K562 (cell line): ENCODE measurements at places on chromosomes 5 and 9. TPM values are rescaled to one million over a fixed set of nuclear protein-coding genes. Genes with fewer than 3 reads are reported as not detected.
A peak's percentile ranks its signal among the peaks of the same experiment; 100 is the strongest.

ELOVL7 gene
- total RNA-seq: 9.4 and 11.6 TPM in 2 replicates

SHOC1 gene
- total RNA-seq: not detected in 2 replicates

SPATA31E1 gene
- total RNA-seq: not detected in 2 replicates

NOXA1 gene
- total RNA-seq: 0.63 and 1.2 TPM in 2 replicates

GPSM1 gene
- 12.4 and 14.2 TPM in 2 replicates for total RNA-seq

PLEKHG4B gene
- total RNA-seq: 0.02 and 0.04 TPM in 2 replicates

SHROOM1 gene
- total RNA-seq: 25.6 and 26.5 TPM in 2 replicates

- DNase-seq: no peak
Measured at GRCh38 chr9:137524161-137524980, 25.8 kb downstream of the PNPLA7 start.

GRCh38 chr5:65156933-65157332 lies 324.8 kb downstream of the ADAMTS6 start:
- DNase-seq: no peak

DNA sequence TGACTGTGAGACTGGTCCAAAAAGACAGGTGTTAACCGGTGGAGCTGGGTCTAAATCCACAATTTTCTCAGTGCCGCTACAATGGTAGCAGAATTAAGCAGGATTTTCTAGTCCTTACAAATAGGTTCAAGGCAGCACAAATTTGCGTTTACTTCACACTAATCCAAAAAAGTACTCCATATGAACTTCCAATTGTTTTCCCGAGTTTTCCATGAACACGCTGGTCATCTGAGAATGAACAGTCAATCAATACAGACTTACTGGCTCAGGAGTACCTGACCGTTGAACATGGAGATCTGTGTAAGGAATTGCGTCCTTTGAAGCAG lies 709 bp downstream of the SLC35D2 start:
- DNase-seq: no peak

DNA sequence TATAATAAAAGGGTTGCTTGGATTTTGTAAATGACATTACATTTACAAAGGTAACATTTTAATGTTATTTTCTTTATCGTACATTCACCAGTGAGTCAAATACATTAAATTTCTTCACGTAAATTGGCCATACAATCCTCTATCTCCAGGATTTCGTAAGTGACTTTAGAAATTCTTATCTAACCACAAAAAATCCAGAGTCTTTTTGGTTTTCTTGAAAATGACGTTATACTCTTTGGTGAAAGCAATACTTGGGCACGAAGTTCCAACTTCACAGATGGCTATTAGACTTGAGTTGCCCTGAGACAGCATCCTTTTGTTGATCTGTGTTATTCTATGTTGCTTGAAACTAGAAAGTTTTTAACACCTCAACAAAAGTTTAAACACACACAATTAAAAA lies 87.4 kb upstream of the CDH10 start:
- DNase-seq: no peak

- no peak for DNase-seq
Measured at GRCh38 chr9:69535286-69535832, 136.8 kb downstream of the APBA1 start.

DNA sequence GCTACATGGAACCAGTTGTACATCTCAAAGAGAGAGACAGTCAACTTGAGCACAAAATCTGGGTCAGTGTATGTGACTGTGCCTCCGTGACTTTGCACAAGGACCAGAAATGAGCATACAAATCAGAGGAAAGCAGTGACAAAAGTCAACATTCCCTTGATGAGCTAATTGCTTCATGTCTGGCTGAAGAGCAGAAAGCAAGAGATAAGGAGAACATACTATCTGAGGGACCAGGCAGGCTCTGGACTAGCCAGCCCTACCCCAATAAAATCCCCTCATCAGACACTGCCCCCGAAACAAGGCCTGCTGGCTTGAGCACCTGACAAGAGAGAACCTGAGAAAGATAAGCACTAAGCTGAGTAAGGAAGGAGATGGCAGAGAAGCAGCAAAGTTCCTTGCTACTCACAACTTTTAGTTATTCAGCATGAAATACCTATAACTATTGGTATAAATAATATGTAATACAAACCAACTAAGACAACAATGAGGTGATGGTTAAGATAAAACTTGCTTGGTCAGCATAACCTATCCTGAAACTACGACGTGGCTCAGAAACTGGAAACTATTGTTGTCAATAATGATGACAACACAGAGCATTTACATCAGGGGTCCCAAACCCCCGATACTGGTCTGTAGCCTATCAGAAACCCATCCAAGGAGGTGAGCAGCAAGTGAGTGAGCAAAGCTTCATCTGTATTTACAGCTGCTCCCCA lies 9.5 kb downstream of the SIL1 start:
- peak; percentile 23 for DNase-seq
